ENCODE measurements at places on chromosomes 7 and 10.

DNA sequence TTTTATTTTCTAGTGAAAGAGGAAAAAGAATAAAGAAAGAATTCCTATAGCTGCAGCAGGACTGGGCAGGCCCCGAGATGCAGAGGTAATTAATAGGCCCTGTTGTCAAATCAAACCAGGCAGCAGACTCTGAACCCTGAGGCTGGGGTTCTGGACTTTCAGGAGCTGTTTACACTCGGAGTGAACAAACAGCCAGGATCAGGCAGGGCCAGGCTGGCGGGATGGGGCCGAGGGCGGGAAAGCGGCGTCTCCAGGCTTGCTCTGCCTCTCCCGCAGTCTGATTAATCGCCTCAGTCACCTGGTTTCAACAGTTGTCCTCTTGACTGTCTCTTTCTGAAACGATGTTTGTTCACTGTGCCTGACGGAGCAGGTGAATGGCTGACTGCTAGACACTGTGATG is 675.4 kb upstream of the FOXK1 start:
- no peak for DNase-seq

DNA sequence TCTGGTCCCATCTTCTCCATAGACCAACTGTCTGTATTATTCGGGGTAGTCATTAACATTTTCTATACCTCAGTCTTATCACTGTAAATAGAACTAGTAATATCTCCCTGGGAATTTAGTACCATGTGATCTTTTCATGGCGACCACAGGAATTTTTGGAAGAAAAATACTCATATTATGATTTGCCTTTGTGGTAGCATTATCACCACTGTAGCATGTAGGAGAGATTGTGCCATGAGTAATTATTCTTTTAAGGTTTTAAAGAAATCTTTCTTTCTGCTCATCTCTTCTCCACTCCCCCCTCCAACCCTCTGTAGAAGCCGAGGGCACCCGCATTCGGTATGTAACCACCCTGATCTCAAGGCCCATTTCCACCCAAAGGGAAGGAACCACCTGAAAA is 25.0 kb downstream of the ZNF365 start:
- no peak for DNase-seq

DNA sequence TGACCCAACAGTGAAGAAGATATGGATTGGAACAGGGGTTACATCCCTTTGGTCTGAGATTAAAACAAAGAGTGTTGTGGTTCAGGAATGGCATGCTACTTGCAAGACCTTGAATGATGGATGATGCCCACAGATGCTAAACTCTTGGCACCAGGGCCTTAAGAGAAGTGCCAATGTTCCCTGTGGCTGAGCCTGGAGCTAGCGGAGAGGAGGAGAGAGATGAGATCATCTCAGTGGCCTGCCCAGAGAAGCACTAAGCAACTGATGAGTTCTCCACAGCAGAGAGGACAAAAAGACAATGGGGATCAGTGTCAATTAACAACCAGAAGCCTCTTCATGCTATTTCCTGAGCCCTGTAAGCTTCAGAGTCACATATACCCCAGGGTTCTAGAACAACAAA is 97.8 kb downstream of the ELAPOR2 start:
- DNase-seq: no peak

DNA sequence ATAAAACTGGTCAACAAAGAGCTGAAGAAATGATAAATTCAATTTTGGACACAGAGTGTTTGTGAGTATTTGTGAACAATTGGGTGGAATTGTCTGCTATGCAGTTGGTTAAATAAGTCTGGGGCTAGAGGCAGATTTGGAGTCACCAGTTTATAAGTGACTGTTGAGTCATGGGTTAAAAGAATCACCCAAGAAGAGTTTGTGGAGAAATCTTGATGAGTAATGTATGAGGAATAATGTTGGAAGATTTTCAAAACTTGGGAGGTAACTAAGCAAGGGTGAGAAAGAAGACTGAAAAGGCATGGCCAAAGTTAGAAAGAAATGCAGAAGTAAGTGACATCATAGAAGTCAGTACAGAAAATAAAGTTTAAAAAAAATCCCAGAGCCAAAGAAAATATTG is 750.7 kb downstream of the MAGI2 start:
- no peak for DNase-seq

GRCh38 chr10:2228320-2228901 is 491.1 kb upstream of the ADARB2 start:
- no peak for DNase-seq

- no peak for DNase-seq
These were observed 63.9 kb upstream of the ECHDC3 start for GRCh38 chr10:11678074-11678793.

DNA sequence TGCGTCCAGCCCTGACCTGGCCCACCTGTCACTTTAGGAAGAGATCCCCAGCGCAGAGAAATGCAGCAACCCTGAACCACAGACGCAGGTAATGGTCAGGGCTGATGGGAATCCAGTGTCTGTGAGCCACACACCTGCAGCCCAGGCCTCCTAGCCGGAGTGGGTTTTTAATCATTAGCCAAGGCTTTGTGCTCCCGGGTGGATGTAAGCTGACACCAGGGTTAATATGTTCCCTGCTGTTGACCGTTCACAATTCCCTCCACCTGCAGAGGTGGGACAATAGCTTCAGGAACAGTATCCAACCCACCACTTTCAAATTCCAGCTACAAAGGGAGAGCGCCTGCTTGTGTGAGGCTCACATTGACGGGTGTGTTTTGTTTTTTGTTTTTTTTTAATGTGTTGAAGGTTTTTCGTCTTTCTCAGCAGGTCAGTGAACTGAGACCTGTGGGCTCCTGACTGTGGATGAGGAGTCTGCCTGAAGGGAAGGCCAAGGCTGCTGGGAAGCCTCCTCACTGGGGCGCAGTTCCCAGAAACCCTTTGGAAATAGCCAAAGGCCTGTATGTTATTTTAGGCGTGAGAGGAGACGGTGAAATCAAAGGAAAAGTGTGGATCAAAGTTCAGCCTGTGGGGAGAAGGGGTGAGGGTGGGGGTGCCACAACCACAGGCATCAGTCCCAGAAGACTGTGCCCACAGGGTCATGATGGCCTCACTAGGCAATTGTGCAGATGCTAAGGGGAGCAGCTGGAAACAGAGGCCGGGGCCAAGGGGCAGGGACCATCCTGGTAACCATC is 111.1 kb downstream of the TNS3 start:
- DNase-seq: no peak

DNA sequence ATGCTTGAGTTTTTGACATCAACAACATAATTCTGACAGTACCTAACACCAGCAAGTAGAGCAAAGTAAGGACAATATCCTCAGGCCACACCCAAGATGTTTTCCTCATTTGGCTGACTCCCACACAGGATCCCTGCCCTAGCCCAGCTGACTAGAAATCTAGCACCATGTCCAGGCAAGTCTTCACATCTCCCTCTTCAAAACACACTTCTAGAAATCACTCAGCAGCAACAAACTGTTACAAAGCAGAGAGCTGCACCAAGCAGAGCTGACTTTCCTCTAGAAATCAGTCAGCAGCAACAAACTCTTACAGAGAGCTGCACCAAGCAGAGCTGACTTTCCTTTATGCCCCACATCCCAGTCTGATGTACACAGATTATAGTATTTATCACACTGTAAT is 7.7 kb downstream of the TMEM168 start:
- no peak for DNase-seq

- no peak for DNase-seq
These were observed 93.7 kb upstream of the NMT2 start for GRCh38 chr10:15262036-15262713.

- DNase-seq: no peak
These were observed 64.1 kb upstream of the RAB18 start for GRCh38 chr10:27440021-27440420.

- DNase-seq: no peak
These were observed 22.2 kb downstream of the ZNF467 start for GRCh38 chr7:149751043-149751775.

DNA sequence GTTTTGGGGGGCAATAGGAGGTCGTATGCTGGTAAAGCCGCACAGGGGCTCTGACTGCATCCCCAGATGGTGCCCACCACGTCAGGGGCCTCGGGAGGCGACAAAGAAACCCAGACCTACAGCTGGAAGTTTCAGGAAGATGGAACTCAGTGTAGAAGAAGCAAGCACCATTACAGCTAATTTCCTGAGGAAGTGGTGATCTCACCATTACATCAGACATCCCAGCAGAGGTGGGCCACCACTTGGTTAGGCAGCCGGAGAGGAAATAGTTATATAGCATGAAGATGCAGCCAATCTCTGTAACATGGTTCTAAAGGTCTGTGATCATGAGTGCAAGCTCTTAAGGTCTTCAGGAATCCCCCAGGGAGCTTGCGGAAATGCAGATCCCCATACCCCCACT is 127.3 kb upstream of the PCBD1 start:
- no peak for DNase-seq

- DNase-seq: no peak
These were observed 4.2 kb downstream of the CYP17A1 start for GRCh38 chr10:102832987-102833386.

- DNase-seq: no peak
These were observed 116.8 kb downstream of the PARD3 start for GRCh38 chr10:34698248-34698831.

DNA sequence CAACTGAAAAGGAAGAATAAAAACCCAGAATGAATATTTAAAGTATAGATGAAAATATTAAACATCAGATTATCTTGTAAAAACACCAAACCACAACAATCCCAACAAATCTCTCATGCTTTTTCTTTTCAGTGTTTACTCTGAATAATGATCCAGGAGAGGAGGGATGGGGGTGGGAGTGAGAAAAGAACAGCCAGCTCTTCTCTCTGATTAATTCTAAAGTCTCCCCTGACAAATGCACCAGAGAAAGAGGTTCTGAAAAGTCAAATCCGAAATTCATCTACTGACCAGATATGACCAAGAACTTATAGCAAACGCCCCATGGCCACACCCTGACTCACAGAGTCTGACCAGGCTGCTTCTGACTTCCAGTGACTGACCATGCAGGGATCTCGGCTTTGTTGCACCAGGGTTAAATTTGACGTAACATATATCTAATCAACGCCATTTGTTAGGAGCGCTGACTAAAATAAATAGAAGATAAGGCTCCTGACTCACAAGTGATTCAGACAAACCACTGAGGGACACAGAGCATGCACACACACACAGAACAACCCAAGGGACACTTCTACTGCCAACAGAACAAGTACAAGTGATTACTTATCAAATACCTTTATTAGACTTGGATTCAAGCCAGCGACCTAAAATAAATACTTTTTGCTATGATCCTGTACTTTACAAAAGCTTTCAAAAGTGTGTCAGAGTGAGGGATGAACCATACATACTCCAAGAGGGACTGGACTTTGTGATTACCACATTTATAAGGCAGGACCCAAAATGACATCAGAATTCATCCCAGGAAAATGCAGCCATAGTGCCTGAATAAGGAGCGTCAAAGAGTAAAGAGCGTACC is 9.3 kb upstream of the SPOCK2 start:
- no peak for DNase-seq

GRCh38 chr10:79176949-79177602 is 108.3 kb downstream of the ZMIZ1 start:
- peak; percentile 33 for DNase-seq

DNA sequence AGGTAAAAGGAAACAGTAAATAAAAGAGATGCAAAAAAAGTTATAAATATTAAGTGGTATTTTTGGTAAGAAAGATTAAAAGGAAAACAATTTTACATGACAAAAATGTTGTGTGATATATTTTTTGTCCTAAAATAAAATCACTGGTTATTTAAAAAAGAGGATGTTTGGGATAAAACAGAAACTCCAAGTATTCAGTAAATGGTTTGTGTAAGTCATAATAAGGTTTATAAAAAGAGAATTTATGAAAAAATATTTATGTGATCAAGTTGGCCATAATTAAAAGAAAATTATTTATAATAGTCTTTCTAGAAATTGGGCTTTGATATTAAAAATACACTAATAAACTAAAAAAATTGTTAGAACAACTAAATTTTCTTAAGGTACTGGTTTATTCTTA is 38.2 kb upstream of the FIGNL1 start:
- DNase-seq: no peak

DNA sequence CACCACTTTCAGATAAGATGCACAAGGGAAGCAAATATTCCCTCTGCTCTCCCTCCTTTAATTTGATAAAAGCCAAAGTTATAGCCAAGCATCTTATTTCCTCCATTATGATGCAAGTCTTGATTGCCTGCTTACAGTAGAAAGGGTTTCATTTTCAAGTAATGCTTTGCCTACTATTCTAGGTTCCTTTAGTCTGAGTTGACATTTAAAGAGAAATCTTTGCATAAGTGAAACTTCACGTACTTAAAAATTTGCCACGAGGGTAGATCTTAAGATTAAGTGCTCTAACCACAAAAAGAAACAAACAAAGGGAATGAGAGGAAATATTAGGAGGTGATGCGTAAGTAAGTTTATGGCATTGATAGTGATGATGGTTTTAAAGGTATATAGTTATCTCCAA is 78.1 kb upstream of the VWDE start:
- no peak for DNase-seq

- no peak for DNase-seq
These were observed 80.2 kb downstream of the PRTFDC1 start for GRCh38 chr10:24872049-24872789.

DNA sequence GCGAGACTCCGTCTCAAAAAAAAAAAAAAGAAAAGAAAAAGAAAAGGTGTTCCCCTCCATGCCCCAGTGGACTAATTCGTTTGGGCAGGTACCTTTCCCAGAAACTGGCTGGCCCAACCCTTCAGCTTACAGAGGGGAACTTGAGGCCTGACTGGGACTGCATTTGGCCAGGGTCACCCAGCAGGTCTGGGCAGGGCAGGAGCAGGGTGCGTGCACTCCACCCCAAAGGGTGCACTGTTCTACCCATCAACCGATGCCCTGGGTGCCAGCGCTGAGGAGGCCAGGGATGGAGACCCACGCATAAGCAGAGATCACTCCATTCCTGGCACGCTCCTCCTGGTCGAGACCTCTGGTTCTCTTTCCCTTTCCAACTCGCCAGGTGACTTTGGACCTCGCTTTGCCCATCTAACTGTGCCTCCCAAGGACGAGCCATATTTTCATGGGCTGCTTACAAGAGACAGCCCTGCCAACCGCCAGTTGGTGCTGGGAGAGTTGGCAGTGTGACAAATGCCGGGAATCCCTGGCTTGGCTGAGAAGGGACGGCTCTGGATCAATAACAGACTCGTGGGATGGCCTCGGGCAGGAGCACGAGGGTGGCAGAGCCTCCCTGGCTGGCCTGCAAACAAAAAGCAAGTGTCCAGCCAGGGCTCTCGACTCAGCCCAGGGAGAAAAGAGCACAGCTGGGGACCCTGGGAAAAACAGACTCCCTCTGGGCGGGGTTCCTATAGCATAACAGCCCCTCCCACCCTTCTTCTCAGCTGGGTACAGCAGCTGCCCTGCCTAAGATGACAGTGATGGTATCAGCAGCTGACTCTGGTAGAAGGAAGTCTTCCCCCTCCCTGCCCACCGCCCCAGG is 7.9 kb downstream of the HSPB1 start:
- no peak for DNase-seq

GRCh38 chr10:17196573-17196972 is 4.9 kb downstream of the TRDMT1 start:
- no peak for DNase-seq

DNA sequence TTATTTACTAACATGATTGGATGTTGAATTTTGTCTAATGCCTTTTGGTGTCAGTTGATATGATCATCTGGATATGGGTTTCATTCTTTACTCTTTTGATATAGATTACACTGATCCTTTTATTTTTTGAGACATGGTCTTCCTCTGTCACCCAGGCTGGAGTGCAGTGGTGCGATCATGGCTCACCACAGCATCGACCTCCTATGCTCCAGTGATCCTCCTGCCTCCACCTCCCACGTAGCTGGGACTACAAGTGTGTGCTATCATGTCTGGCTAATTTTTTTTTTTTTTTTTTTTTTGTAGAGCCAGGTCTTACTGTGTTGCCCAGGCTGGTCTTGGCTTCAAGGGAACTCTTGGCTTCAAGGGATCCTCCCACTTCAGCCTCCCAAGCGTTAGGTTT is 27.1 kb downstream of the BMS1 start:
- no peak for DNase-seq

Data from endothelial cell (in vitro differentiated cells).